T-cell (primary cell): ENCODE measurements at places on chromosomes 2 and 18.

DNA sequence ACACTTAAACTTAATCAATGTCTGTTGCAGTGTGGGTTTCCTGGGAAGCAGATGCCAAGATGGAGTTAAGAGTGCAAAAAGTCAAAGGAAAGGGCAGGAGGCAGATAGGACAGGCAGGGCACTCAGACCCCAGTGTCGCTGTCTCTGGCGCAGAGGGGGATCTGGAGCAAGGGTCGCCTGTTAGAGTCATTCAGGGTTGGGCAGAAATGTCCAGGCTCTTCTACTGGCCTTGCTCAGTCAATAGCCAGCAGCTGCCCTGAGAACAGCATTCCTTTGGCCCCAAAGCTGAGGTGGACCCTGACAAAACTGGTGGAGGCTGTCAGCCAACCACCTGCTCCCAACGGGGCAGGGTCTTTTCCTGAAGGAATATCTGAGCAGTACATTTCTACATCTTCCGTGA is 97.1 kb upstream of the SLC66A3 start:
- DNase-seq, result no peak
- H3K27ac ChIP-seq, result no peak overlapping the region
- no peaks in the 10 kb centered on the region for H3K36me3 ChIP-seq
- H3K4me3 ChIP-seq, result no peak overlapping the region
- no peaks in the 10 kb centered on the region for H3K4me1 ChIP-seq

GRCh38 chr2:70718736-70719135 is 49.3 kb downstream of the ADD2 start:
- no peak overlapping the region for H3K4me3 ChIP-seq
- H3K4me1 ChIP-seq, result no peaks in the 10 kb centered on the region
- no peak for DNase-seq

GRCh38 chr2:27723372-27724144 is 48.0 kb upstream of the MRPL33 start:
- peaks cover 4% of the 10 kb centered on the region for H3K4me1 ChIP-seq
- no peak overlapping the region for H3K27ac ChIP-seq
- DNase-seq, result no peak
- no peaks in the 10 kb centered on the region for H3K27me3 ChIP-seq

DNA sequence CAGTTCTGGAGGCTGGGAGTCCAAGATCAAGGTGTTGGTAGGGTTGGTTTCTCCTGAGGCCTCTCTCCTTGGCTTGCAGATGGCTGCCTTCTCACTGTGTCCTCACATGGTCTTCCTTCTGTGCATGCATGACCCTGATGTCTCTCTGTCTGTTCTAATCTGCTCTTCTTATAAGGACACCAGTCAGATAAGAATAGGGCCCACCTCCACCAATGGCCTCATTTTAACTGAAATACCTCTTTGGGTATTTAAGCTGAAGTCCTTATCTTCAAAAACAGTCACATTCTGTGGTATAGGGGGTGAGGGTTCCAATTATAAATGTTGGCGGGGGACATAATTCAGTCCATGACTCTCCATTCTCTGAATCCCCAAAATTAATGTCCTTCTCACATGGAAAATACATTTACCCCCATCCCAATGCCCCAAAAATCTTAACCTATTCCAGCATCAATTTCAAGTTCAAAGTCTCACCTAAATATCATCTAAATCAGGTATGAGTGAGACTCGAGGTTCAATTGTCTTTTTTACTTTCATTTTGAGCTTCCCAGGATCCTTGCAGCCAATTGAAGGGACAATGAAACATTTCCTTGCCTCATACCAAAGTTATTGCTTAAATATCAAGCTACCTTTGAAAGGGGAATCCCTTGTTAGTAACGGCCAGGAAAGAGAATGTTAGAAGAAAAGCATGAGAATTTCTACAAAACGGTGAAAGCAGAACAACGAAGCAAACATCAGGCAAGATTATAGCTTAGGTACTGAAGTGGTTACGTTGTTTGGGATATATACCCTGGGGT is 20.6 kb upstream of the CNOT11 start:
- no peaks in the 10 kb centered on the region for H3K36me3 ChIP-seq
- no peaks in the 10 kb centered on the region for H3K4me1 ChIP-seq
- no peaks in the 10 kb centered on the region for H3K27me3 ChIP-seq
- no peak overlapping the region for H3K4me3 ChIP-seq

DNA sequence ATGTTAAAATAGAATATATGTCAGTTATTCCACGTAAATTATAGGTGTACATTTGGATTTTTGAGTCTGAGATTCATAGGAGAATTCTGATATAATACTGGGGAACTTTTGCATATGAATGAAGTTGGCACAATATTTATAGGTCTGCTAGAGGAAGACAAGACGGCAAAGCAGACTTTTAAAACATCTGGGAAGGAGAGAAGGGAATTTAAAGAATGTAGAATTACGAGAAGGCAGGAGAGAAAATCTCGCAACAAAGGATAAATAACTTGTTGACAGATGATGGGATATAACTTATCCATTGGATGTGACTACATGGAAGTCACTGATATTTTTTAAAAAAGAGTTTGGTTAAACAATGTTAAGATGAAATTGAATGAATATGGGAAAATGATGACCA is 615.6 kb downstream of the ERBB4 start:
- DNase-seq, result no peak
- no peak overlapping the region for H3K27ac ChIP-seq
- no peaks in the 10 kb centered on the region for H3K4me1 ChIP-seq
- H3K27me3 ChIP-seq, result no peaks in the 10 kb centered on the region
- no peaks in the 10 kb centered on the region for H3K36me3 ChIP-seq

- no peak overlapping the region for H3K4me3 ChIP-seq
- no peak for DNase-seq
- H3K27me3 ChIP-seq, result no peaks in the 10 kb centered on the region
- no peaks in the 10 kb centered on the region for H3K4me1 ChIP-seq
Measured at GRCh38 chr2:63755965-63756364, 85.7 kb upstream of the UGP2 start.

DNA sequence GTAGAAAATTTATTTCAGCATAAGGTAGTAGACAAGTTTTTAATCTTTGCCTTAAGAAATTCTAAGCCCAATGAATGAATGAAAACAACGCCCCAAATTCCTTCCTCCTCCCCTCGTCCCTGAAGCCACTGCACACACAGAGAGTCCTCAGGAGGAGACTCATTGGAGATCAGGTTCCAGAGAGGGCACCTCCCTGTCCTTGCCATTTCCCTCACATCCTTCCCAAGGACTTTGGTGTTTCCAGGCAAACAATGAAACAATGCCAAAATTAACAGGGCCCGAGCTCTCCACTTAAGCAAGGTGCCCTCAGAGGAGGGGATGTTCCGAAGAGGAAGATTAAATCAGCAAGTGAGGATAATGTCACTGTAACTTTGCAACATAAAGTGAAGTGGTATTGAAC is 240.7 kb downstream of the DCDC2C start:
- no peak overlapping the region for H3K27ac ChIP-seq
- DNase-seq, result no peak

DNA sequence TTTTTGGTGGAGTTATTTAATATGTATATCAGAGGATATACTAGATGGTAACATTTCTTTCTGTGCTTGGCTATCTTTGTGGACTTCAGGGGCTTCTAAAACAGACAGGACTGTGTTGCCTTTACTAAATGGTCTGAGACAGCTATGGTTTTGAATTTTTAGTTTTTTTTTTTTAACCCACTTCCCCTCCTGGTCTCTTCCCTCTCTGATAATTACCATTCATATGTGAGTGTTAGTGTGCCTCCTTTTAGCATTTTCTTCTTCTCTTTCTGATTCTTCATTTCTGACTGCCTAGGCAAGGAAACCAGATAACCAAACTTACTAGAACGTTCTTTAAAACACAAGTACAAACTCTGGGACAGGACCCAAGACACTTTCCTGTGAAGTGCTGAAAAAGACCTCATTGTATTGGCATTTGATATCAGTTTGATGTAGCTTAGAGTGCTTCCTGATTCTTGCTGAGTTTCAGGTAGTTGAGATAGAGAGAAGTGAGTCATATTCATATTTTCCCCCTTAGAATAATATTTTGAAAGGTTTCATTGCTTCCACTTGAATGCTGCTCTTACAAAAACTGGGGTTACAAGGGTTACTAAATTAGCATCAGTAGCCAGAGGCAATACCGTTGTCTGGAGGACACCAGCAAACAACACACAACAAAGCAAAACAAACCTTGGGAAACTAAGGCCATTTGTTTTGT is 52.7 kb downstream of the SMAD4 start:
- peaks cover 3% of the 10 kb centered on the region for H3K36me3 ChIP-seq
- H3K4me3 ChIP-seq, result no peak overlapping the region
- H3K27me3 ChIP-seq, result no peaks in the 10 kb centered on the region
- no peaks in the 10 kb centered on the region for H3K4me1 ChIP-seq

- H3K27me3 ChIP-seq, result no peaks in the 10 kb centered on the region
- no peak overlapping the region for H3K4me3 ChIP-seq
- H3K27ac ChIP-seq, result no peak overlapping the region
- H3K36me3 ChIP-seq, result peaks cover 4% of the 10 kb centered on the region
- DNase-seq, result no peak
- no peaks in the 10 kb centered on the region for H3K4me1 ChIP-seq
Measured at GRCh38 chr2:23745726-23746105, 181.2 kb downstream of the ATAD2B start.

- no peaks in the 10 kb centered on the region for H3K4me1 ChIP-seq
- no peak for DNase-seq
- H3K4me3 ChIP-seq, result no peak overlapping the region
- H3K36me3 ChIP-seq, result no peaks in the 10 kb centered on the region
- H3K27ac ChIP-seq, result no peak overlapping the region
Measured at GRCh38 chr2:159650574-159650973, 34.2 kb upstream of the BAZ2B start.

GRCh38 chr2:2085533-2085932 is 245.5 kb downstream of the MYT1L start:
- DNase-seq, result no peak
- H3K4me3 ChIP-seq, result no peak overlapping the region
- H3K27ac ChIP-seq, result no peak overlapping the region
- no peaks in the 10 kb centered on the region for H3K36me3 ChIP-seq
- no peaks in the 10 kb centered on the region for H3K27me3 ChIP-seq
